ENCODE measurements at places on chromosomes 1 and 21.
A peak's percentile ranks its signal among the peaks of the same experiment; 100 is the strongest.

- DNase-seq = no peak
Observed at GRCh38 chr1:12600335-12600734, 17.7 kb downstream of the DHRS3 start.

GRCh38 chr21:17498586-17498985 is 14.3 kb upstream of the CXADR start:
- no peak for DNase-seq

DNA sequence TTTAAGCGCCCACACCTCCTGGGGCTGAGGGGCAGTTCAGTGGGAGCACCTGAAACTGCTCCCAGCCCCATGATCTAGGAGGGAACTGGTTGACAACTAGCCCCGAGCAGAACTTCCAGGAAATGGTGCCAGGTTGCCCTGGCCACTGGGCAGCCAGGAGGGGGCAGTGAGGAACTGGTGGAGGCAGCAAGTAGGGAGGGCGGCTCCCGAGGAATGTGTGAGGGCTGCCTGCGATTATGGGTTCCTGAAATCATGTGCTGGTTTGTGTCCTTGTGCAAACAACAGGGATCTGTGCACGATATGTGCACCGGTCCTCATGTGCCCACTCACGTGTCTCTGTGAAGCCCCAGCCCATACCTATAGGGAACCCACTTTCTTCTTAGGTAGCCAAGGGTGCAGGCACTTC is 9.9 kb downstream of the GPR3 start:
- no peak for DNase-seq

DNA sequence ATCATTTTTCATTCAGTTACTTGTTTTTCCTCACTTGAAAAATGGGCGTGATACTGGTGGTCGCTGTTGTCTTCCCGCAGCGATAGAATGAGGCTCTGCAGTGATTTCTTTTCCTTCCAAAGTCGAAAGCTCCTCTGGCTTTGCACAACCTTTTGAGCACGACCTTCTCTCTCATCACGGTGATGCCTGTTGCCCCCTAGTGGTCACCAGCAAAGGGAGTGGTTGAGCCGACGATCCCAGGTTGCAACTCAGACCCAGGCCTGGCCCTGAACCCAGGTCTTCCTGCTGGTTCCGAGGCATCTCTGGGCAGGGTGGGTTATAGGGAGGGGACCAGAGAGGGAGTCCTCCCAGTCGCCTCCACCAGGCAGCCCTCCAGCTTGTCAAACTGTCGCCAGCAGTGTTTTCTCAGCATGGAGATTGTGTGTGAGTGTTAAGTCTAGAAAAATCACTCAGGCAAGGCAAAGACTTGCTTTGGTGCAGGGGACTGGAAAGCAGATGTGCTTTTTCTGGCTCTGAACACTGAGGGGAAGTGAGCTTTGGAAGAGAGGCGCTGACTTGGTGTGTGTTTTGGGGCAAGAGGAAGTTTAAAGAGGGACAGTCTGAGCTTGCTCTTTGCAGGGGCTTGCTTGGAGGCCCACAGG is 285.3 kb downstream of the CAMTA1 start:
- DNase-seq = peak; percentile 55

GRCh38 chr1:65432918-65433317 is 12.4 kb downstream of the LEPR start:
- DNase-seq = no peak

GRCh38 chr1:90837420-90837819 is 120.3 kb upstream of the BARHL2 start:
- DNase-seq = no peak

DNA sequence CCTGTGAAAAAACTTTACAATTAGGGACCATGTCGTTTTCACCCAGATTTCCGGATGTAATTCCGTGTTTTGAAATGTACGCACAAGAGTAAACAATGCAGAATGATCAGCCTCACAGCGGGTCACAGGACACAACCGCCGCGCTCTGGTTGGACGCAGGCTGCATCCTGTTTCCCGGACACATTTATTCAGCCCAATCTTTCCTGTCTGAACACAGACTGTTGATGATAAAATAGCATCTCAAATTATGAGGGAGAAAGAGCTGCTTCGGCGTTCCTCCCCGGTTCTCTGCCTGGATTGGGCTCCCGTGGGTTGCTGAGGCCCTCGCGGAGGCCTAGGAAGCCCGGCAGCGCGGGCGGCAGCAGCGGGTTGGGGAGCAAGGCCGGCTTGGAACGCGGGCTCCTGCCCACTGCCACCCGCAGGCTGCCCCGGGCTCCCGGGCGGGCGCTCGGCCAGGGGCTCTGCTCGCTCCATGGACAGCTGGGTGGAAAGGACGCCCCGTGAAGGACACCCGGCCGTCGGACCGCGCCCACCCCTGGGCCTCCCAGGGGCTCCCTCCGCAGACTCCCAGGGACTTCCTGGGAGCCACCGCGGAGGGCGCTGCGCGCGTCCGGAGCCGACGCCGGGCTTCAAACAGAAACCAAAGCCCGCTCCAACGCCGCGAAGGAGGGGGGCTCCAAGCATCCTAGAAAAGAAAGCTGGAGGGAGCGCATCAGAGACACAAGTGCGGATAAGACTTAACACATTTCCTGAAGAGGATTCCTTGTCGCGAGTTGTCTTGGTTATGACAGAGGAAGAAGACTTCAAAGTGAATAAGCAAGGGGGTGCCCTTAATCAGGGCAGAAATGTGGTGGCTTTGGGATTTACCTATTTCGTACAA is 122.3 kb downstream of the ESRRG start:
- DNase-seq = peak; percentile 67

GRCh38 chr1:84701376-84701775 is 11.1 kb upstream of the SSX2IP start:
- DNase-seq = no peak

- DNase-seq = no peak
Observed at GRCh38 chr1:89809556-89809955, 11.3 kb upstream of the LRRC8D start.

DNA sequence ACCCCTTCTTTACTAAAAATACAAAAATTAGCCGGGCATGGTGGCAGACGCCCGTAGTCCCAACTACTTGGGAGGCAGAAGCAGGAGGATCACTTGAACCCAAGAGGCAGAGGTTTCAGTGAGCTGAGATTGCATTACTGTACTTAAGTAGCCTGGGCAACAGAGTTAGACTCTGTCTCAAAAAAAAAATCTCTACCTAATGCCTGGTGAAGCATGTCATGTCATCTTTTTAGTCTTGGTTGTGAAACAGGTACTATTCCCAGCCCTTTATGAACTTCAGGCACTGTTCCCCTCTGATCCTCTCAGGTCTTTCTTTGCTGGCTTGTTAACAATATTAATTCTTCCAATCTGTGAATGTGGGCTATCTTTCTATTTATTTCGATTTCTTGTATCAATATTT is 22.1 kb downstream of the PRRC2C start:
- no peak for DNase-seq

- DNase-seq = no peak
Observed at GRCh38 chr1:103953386-103953785, 203.7 kb downstream of the AMY1C start.

DNA sequence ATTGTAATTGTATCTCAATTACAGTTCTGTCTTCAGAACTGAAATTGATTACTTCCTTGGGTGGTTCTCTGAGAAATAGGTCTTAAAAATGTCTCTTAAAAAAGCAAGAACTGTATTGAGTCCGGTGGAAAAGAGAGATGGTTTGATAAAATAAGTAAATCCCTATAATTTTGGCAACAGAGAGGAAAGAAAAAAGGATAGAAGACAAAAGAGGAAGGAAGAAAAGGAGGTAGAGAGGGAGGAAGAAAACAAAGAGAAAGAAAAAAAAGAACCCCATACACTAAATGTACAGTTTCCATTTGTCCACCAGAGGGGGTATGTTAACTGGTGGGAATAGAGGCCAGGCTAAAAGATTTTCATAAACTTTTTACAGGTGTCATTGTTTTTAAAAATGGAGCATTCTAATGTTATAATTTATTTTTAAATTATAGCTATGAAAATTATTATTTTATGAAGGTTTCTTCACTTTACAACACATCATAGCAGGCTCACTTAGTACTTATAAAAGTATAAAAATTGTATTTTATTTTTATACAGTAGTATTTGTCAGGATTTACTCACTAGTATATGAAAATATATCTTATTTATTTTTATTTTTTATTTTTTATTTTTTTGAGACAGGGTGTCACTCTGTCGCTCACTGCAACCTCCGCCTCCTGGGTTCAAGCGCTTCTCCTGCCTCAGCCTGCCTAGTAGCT is 2.1 kb upstream of the UBE2T start:
- peak; percentile 20 for DNase-seq

DNA sequence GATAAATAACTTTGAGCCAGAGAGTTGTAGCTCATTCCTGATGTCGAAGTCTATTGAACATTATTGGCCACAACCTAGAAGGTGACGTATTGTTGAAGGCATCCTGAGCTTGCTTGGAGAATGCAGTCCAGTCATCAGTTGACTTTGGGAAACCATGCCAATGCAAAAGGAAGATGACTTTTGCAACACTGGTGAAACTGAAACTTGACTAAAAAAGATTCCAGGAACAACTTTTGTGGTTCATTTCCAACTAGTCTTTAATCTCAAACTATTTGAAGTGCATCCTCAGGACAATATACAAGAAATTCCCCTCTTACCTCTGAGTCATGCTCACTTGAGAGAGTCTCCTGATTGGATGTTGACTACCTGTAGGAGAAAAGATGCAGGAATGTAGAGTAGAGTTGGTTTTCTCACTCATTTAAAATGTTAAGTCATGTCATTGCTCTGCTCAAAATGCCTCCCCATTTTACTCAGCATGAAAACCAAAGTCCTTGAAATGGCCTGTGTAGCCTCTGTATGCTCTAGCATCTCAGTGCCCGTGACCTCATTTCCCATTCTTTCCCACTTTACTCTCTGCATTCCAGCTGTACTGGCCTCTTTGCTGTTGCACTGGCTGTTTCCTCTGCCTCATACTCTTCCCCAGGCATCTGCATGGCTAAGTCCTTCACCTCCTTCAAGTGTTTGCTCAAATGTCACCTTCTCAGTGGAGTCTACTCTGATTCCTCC is 24.4 kb upstream of the LEPR start:
- DNase-seq = no peak

- no peak for DNase-seq
Observed at GRCh38 chr1:180524915-180525714, 22.7 kb upstream of the ACBD6 start.

DNA sequence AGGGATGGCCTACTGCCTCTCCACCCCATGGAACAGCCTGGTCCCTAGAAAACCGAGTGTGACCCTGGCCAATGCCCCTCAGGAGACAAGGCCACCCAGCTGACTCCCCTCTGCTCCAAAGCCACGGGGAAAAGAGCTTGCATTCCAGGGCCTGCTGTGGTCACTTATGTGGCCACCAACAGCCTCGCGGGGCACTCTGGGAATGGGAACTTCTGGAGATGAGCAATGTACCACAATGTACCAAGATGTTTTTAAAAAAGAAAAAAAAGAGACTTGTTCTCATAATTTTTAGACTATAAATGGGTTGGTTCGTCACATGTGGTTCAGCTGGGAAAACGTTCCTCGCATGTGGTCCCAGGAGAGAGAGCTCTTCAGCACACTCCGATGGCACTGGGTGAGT is 62.8 kb downstream of the SLC66A1 start:
- no peak for DNase-seq

DNA sequence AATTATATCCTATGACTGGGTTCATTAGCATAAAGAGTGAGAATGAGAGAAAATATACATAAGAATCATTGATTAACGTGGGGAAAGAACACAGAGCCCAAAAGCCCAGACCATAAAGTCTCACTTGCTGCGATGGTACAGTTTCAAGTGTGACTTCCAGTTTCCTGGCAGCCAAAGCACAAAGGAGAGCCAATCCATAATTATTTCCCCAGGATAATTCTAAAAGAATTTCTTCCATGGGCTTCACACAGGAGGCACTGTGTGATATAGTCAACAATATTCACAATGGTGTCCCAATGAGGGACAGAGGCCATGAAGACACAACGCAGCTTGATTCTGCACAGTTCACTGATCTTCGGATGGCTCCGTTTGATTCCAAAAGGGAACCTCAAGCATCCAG is 321.6 kb downstream of the PLPP3 start:
- DNase-seq = no peak

DNA sequence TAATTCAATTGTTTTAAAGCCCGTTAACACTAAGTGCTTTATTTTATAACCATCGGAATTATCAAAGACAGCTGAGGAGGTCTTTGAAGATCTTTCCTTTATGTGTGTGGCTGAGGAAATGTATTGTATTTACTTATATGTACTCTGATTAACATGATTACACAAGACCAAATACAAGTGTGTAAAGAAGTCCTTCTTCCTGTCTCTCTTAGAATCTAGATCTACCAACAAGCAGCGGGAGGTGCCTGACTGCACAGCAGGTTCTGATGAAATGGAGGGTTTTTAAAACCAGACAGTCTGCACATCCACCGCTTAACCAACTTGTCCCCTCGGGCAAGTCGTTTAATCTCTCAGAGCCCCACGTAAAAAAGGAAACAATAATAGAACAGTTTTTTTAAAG is 240.5 kb upstream of the MAP1LC3C start:
- no peak for DNase-seq

DNA sequence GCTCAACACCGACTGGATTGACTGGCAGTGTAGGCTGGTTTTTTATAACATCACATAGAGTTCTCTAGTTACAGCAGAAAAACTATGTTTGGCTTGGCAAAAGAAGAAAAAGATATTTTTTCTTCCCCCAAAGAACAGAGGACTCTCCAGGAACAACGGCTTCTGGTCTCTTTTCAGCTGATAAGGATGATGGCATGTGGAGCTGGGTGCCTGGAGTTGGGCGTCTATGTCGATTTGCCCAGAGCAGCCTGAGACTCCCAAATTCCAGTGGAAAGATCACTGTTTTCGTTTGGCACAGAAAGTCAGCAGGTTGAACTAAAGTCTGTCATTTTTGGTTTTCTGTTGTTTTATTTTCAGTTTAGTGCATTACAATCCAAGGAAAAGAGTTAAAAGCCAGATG is 91.1 kb downstream of the SMYD2 start:
- no peak for DNase-seq

DNA sequence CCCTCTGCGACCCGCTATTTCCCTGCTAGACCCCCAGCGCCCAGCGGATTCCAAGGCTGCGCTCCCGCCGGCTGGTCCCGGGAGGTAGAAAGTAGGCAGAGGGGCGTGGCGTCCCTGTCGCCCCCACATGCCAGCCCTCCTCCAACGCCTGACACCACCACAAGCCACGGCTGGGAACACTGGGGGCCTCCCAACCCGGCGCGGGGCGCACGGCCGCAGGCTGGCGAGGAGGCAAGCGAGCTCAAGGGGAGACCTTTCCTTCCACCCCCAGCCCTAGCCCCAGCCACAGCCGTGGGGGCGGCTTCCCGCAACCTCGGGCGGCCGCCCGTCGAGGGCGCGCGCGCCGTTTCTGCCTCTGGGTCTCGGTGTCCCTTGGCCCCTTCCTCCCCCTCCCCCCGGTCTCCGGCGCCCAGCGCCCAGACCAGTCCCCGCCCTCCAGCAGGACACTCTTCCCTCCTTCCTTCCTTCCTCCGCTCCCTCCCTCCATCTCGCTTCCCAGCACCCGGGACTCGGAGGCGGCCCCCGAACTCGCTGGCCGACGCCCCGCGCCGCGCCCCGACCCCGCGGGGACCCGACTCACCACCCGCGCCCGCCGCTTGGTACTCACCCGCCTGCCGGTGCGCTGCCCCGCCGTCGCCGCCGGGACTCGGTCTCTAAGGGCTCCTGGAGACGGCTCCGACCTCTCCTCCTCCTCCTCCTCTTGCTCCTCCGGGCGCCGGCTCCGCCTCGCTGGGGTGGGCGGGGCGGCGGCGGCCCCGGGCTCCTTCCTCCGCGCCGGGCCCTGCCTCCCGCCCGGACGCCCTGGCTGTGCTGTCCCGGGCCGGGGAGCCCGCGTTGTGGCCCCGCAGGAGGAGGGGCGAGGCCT is at the start of gene GNG12:
Gene GNG12, minus strand, starts transcription at position 731 of the 865 bp plus-strand sequence. CDS start 125,781 bp downstream, outside the sequence.
- no peak for DNase-seq

All from renal cortex interstitium (tissue), 15 donors.